ENCODE measurements at places on chromosomes 6 and 20.

GRCh38 chr6:64630901-64631300, 995.3 kb downstream of the PHF3 start:
- H3K27ac ChIP-seq, result no peak overlapping the region
- H3K4me1 ChIP-seq, result no peaks in the 10 kb centered on the region
- H3K36me3 ChIP-seq, result no peaks in the 10 kb centered on the region
- H3K4me3 ChIP-seq, result no peak overlapping the region
- H3K27me3 ChIP-seq, result no peaks in the 10 kb centered on the region

DNA sequence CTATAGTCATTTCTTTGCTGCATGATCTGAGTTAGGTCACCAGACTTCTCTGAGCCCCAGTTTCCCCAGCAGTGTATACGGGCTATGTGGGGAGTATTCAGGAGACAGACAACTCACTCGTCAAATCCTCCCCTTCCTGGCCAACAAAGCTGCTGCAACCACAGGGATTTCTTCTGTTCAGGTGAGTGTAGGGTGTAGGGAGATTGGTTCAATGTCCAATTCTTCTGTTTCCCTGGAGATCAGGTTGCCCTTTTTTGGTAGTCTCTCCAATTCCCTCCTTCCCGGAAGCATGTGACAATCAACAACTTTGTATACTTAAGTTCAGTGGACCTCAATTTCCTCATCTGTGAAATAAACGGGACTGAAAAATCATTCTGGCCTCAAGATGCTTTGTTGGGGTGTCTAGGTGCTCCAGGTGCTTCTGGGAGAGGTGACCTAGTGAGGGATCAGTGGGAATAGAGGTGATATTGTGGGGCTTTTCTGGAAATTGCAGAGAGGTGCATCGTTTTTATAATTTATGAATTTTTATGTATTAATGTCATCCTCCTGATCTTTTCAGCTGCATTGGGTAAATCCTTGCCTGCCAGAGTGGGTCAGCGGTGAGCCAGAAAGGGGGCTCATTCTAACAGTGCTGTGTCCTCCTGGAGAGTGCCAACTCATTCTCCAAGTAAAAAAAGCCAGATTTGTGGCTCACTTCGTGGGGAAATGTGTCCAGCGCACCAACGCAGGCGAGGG, 594 bp upstream of the CDKN1A start:
- H3K27me3 ChIP-seq, result no peaks in the 10 kb centered on the region
- H3K4me3 ChIP-seq, result peak overlapping the region; percentile 95
- H3K36me3 ChIP-seq, result no peaks in the 10 kb centered on the region
- peak overlapping the region; percentile 94 for H3K27ac ChIP-seq
- peaks cover 13% of the 10 kb centered on the region for H3K4me1 ChIP-seq
- no peak for DNase-seq

- no peak overlapping the region for H3K4me3 ChIP-seq
- DNase-seq, result peak; percentile 48
- no peaks in the 10 kb centered on the region for H3K27me3 ChIP-seq
- H3K27ac ChIP-seq, result peak overlapping the region; percentile 44
- H3K4me1 ChIP-seq, result peaks cover 12% of the 10 kb centered on the region
Measured at GRCh38 chr20:46357030-46357514, 48.8 kb upstream of the CDH22 start.

GRCh38 chr6:38824243-38824894, 109.3 kb downstream of the DNAH8 start:
- H3K27me3 ChIP-seq, result no peaks in the 10 kb centered on the region
- no peaks in the 10 kb centered on the region for H3K4me1 ChIP-seq
- no peak overlapping the region for H3K4me3 ChIP-seq
- H3K27ac ChIP-seq, result no peak overlapping the region
- H3K36me3 ChIP-seq, result no peaks in the 10 kb centered on the region
- DNase-seq, result no peak

- no peak for DNase-seq
- H3K36me3 ChIP-seq, result no peaks in the 10 kb centered on the region
- H3K27ac ChIP-seq, result no peak overlapping the region
- H3K4me3 ChIP-seq, result no peak overlapping the region
- peaks cover 4% of the 10 kb centered on the region for H3K4me1 ChIP-seq
Measured at GRCh38 chr6:45829873-45830272, 185.8 kb downstream of the CLIC5 start.

DNA sequence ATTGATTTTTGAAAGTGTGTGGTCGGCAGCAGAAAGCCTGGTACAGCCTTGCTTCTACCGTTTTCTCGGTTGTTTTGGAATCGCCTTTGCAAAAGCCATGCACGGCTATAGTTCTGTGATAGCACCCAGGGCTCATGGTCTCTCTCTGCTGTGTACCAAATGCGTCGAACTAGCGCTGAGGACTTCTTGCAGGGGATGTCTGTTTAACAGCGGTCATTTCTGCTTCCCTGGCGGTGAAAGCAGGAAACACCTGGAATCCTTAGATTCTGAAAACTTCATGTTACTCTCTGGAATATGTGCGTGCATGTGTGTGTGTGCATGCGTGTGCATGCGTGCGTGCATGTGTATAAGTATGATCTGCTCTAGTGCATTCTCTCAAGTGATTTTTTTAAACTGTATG, 26.1 kb upstream of the GCNT2 start:
- no peaks in the 10 kb centered on the region for H3K36me3 ChIP-seq
- H3K4me3 ChIP-seq, result no peak overlapping the region
- no peaks in the 10 kb centered on the region for H3K4me1 ChIP-seq
- no peak for DNase-seq
- no peaks in the 10 kb centered on the region for H3K27me3 ChIP-seq
- H3K27ac ChIP-seq, result no peak overlapping the region

GRCh38 chr6:40299681-40300080, 287.5 kb downstream of the LRFN2 start:
- no peaks in the 10 kb centered on the region for H3K36me3 ChIP-seq
- no peaks in the 10 kb centered on the region for H3K4me1 ChIP-seq
- no peaks in the 10 kb centered on the region for H3K27me3 ChIP-seq
- no peak overlapping the region for H3K27ac ChIP-seq
- DNase-seq, result no peak

DNA sequence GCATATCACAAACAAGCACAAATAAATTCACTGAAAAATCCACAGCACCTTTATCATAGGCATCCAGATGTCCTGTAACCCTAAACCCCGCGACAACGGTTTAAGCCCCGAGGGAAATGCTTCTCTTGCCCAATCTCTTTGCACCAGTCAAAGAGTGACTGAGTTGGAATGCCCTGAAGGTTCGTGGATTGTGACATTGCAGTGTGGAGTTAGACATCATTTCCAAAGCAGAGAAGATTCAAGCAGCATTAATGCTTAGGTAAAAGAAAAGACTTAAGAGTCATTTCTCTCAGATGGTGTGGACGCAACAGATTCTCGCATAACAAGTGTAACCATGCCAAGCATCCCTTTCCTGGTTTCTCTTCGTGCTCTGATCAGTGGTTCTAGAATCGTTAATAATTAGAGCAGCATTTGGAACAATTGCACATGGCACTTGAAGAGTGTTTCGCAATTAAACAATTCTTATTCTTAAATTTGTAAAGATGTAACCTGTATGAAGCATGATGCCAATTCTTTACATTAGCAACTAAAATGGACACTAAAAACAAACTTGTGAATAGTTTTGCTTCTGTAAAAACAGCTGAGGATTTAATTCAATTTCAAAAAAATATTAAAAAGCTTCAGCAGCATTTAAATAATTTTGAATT, 121.6 kb downstream of the HIVEP2 start:
- peaks cover 12% of the 10 kb centered on the region for H3K4me1 ChIP-seq
- no peak overlapping the region for H3K27ac ChIP-seq
- H3K36me3 ChIP-seq, result no peaks in the 10 kb centered on the region
- H3K27me3 ChIP-seq, result no peaks in the 10 kb centered on the region
- no peak overlapping the region for H3K4me3 ChIP-seq

All from ovary (tissue), 10 donors.